ENCODE measurements at places on chromosomes 11 and 22. TPM values are rescaled to one million over a fixed set of nuclear protein-coding genes. Genes with fewer than 3 reads are reported as not detected.

- DNase-seq = no peak
These were observed 13.5 kb downstream of the TTLL8 start for GRCh38 chr22:50044485-50045118.

DNA sequence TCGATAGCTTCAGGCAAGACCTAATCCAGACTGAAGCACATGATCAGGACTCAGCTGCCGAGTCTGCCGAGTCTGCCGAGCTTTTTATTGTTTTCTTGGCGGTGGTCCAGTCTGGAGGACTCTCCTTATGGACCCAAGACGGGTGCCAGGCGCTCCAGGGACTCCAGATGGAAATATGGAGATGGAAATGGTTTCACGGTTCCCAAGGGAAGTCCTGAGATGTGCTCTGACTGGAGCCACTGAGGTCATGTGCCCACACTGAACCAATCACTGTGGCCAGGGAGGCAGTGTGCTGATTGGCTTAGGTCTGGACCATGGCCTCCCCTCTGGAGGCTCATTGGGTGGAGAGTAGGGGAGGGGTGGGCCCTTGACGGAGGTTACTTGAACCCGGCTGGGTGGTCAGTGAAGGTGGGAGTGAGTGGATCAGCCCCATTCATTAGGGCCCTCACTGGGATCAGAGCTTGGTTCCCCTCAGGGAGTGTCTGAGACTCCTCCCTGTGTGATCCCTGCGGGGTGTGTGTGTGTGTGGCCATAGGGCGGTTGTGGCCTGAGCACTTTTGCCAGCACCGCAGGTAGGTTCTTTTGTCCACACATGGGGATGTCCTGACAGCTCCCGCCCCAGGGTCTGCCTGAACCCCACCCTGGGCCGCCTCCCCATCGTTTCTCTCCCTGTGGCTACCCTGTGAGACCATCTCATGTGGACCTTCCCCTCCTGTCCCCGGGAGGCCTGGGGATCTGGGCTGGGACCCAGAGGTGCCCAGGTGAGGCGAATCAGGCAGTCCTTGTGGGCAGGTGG, 14.0 kb downstream of the RPS6KA4 start:
- no peak for DNase-seq

DNA sequence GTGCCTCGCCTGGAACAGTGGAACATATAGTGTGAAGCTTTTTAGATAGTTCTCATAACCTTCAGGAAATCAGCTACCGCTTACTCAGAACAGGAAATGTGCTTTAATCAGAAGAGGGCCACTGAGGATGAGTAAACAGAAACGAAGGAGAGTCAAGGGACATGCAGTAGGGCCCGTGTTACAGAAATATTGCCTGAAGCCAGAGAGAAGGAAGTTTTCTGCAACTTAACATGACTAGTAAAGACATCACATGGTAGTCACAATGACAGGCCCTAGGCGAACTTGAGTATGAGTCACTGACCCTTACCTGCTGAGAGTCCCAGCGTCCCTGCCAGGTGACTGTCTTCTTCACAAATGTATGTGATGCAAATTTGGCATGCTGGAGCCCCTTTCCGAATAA, 39.4 kb downstream of the CARD18 start:
- peak; percentile 65 for DNase-seq

- DNase-seq = peak; percentile 10
These were observed 16.2 kb downstream of the OTOG start for GRCh38 chr11:17563231-17563646.

Gene OR5A1
- polyA plus RNA-seq = not detected

- DNase-seq = peak; percentile 15
These were observed 16.2 kb downstream of the PIWIL3 start for GRCh38 chr22:24758164-24758799.

- no peak for DNase-seq
These were observed 1.0 kb downstream of the CCDC85B start for GRCh38 chr11:65891219-65892136.

Gene DEFB131B
- not detected for polyA plus RNA-seq

- DNase-seq = no peak
These were observed 17.7 kb downstream of the VWCE start for GRCh38 chr11:61277186-61278000.

Gene CBLIF
- not detected for polyA plus RNA-seq

Gene SEPTIN3
- 0.06 TPM for polyA plus RNA-seq

DNA sequence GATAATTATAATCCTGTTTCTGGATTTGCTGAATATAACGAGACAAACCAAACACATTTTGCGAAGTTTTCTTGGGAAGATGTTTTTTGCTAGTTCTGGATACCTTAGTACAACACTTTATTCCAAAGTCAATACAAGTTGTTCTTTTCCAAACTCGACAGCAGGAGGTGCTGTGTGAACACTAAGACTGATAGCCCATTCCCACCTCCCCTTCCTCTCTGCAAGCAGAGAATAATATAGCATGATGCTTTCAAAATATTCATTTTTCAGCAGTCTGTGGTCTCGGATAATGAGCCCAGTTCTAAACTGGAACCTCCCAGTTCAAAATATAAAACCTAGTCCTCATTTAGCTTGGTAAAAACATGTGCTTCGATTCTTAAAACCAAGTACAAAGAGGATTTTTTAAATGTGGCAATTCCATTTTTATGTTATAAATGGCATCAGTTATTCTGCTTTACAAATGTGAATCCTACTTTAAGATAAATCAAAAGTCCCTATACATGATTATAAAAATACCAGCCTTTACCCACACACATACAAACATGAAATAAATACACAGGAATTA, 129.1 kb downstream of the DCDC1 start:
- no peak for DNase-seq

Gene LRRN4CL
- 0.32 TPM for polyA plus RNA-seq

- DNase-seq = no peak
These were observed 66.9 kb downstream of the BCR start for GRCh38 chr22:23246982-23247766.

- no peak for DNase-seq
These were observed 41.6 kb downstream of the ACER3 start for GRCh38 chr11:76902121-76903014.

DNA sequence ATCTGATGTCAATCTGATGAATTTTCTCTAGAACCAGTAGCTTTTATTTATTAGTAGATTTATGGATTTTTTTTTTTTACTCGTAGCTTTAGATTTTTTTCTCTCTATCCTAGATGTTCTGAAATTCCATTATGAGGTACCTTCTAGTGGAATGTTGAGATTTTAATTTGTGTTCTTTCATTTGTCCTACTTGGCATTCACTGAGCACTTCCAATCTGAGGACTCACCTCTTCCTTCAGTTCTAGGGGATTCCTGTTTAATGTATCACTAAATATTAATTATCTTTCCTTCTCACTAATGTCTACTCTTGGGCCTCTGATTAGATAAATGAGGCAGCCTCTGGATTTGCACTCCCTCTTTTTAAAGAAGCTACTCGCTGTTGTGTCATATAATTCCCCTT, 40.2 kb upstream of the WNT7B start:
- no peak for DNase-seq

Gene APOBEC3G
- polyA plus RNA-seq = 2.4 TPM

DNA sequence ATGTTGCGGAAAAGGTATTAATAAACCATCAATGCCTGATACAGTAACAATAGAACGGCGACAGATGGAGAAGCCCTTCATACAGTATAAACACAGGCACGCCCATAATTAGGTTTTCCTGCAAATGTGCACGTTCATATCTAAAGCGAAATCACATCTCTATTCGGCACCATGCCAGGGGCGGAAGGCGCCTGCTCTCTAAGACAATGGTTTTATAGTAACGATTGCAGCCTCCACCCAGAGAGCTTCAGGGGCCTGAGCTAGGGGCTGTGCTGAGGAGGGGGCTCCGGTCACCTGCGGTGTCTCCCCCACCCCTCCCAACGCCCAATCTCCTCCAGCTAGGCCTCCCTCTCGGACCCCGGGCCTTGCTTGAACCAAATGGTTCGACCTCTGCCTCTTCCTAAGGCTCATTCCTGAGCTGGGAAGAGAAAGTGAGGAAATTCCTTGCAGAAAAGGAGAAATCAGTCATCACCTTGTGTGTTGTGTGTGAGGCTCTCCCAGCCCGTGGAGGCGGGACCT, 9.6 kb downstream of the KRTAP5-5 start:
- no peak for DNase-seq

Gene FREY1
- 0.11 TPM for polyA plus RNA-seq

Gene TBC1D22A
- 21.9 TPM for polyA plus RNA-seq

Gene ANO9
- polyA plus RNA-seq = 31.2 TPM

DNA sequence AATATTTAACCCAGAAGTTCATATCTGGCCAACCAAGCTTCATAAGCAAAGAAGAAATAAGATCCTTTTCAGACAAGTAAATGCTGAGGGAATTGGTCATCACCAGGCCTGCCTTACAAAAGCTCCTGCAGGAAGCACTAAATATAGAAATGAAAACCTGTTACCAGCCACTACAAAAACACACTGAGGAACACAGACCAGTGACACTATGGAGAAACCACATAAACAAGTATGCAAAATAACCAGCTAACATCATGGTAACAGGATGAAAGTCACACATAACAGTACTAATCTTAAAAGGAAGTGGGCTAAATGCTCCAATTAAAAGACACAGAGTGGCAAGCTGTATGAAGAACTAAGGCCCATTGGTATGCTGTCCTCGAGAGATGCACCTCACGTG, 311.4 kb downstream of the DYNC2H1 start:
- peak; percentile 32 for DNase-seq

GRCh38 chr22:29817724-29818123, 20.4 kb downstream of the ASCC2 start:
- no peak for DNase-seq

Gene B3GAT1
- 0.03 TPM for polyA plus RNA-seq

GRCh38 chr22:20238536-20238900, 29.6 kb downstream of the RTN4R start:
- DNase-seq = no peak

Gene NXPE1
- polyA plus RNA-seq = not detected

Gene KDM4E
- polyA plus RNA-seq = not detected

GRCh38 chr22:47210112-47210657, 447.7 kb downstream of the TBC1D22A start:
- no peak for DNase-seq

GRCh38 chr22:27073601-27074425, 416.4 kb downstream of the MIAT start:
- DNase-seq = no peak

DNA sequence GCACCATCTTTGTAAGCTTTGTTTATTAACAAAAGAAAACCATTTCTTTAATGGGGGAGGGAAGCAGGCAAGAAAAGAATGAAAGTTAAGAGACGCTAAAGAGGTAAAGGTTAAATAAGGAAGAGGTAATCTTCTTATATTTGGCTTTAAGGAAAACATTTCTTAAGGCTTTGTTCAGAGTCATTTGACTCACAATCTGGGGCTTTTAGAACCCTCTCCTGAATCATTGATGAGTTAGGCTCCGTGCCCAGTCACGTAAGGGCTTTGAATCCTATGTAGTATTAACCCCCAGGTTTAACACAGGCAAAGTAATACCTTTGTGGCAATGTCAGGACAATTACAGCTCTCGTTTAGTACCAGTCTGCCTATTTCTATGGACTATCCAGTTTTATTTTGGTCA, 26.1 kb downstream of the MADD start:
- no peak for DNase-seq

DNA sequence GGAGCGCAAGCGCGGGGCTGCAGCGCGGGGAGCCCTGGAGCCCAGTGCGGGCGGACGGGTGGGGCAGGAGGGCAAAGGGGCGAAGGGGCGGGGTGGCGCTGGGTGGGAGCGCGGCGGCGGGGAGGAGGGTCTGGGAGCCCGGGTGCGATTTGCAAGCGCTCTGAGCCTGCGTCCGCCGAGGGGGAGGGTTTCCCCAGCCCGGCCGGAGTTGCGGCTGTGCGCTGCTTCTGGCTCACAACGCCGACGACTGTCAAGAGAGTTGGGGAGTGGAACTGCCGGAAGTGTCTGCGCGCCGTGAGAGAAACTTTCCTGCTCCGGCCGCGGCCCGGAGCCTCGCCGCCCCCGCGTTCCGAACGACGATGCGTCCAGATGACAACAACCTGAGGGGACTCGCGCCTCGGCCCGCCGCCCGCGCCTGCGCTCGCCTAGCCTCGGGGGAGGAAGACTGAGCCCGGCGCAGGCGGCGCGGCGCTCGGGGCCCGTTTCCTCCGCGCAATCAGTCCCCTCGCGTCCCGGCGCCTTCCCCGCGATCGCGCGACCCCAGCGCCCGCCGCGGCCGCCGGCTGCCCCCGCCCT, at the start of gene ARHGAP42:
Gene ARHGAP42, plus strand, starts transcription at position 235 of the 576 bp plus-strand sequence. CDS start 391 bp downstream, outside the sequence.
- DNase-seq = peak; percentile 50

Gene DDTL
- 0.56 TPM for polyA plus RNA-seq

DNA sequence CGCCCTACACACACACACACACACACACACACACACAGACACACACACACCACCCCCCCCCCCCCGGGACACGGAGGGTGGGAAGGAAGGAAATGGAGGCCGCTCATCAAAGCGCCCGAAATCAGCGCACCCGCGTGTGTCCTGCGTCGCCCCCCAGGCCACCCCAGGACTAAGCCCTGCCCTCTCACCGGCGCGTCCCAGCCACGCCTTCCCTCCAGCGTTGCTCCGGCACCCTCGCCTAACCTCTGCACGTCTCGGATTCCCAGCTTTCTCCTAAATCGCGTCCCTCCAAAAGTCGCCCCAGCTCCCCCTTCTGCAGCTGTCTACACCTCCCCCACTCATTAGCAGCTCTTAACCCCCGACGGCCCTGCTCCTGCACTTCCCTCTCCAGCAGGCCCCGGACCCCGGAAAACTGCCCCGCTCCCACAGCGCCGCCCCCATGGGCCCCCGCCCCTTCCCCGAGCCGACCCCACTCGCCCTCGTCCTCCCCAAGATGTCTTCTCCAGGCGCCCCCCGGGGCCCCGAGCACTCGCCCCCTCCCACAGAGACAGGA, 557 bp downstream of the PACSIN2 start:
- DNase-seq = no peak

Gene RIC3
- 0.10 TPM for polyA plus RNA-seq

- DNase-seq = no peak
These were observed 38.6 kb upstream of the RBFOX2 start for GRCh38 chr22:36067235-36067558.

DNA sequence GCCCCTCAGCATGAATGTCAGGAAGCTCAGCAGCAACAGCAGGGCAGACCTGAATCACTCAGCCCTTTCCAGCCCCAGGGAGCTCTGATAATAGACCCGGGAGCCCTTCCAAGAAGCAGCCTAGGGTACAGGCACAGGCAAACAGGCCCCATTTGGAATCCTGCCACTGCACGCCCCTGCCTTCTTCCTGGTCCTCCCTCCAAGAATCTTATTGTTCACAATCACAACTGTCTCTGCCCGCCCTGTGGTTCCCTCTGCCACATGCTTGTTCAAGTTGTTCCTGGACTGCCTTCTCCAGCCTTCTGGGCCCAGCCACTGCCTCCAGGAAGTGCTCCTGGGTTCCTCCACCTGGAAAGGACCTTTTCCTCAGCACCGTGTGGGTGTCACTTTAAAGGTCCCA, 54.6 kb downstream of the LRRC32 start:
- DNase-seq = peak; percentile 76

Gene AMBRA1
- 7.6 TPM for polyA plus RNA-seq

DNA sequence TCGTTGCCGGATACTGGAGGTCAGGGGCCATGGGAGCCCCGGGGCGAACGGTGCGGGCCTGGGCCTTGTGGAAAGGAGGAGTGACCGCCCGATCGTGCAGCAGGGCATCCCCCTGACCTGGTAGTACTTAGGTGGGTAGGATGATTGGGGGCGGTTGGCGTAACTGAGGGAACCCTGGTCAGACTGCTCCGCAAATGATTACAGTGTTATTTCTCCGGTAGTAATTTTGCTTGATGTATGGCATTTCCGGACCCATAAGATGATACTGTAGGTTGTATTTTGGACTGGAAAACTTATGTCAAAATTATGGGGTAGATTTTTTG, 762 bp downstream of the MTMR3 start:
- no peak for DNase-seq

All from foreskin keratinocyte (primary cell).